ENCODE measurements at places on chromosomes 7 and 10.

DNA sequence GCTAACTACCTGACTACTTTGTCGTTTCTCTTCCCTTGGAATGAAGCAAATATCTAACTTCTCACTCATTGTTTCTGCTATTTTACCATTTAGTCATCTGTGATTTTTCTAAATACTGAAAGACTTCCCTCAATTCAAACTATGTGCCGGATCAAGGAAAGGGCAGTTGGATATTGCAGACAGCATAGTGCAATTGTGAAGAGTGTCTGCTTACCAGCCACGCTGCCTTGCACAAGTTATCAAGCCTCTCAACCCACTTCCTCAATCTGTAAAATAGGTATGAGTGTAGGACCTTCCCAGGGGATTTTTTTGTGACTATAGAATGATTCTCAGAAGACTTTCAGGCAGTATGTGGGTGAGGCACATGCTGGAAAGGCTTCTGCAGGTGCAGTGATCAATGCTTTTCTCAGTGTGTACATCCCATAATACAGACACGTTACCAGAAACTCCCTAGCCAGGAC is 54.3 kb downstream of the EGFR start:
- peak overlapping the region; percentile 83 for H3K27ac ChIP-seq
- DNase-seq: no peak
- H3K4me3 ChIP-seq: no peak overlapping the region
- peaks cover 5% of the 10 kb centered on the region for H3K27me3 ChIP-seq
- H3K36me3 ChIP-seq: no peaks in the 10 kb centered on the region

DNA sequence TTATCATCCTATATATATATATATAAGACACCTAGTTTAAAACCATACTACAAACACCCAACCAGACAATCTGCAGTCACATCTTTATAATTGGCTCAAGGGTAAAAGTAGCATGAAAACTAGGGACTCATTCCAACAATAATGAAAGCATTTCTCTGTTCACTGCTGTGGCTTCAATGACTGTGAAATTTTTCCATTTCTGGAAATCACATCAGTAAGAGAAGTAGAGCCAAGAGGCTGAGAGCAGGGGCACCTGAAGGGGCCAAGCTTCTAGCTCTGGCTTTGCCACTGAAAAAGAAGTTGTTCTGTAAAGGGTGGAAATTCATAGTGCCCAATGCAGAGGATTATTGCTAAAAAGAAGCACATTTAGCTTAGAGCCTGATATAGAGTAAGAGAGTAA is 158.6 kb upstream of the GLI3 start:
- no peaks in the 10 kb centered on the region for H3K36me3 ChIP-seq
- DNase-seq: no peak
- no peaks in the 10 kb centered on the region for H3K4me1 ChIP-seq
- no peak overlapping the region for H3K27ac ChIP-seq
- H3K27me3 ChIP-seq: peaks cover 7% of the 10 kb centered on the region

DNA sequence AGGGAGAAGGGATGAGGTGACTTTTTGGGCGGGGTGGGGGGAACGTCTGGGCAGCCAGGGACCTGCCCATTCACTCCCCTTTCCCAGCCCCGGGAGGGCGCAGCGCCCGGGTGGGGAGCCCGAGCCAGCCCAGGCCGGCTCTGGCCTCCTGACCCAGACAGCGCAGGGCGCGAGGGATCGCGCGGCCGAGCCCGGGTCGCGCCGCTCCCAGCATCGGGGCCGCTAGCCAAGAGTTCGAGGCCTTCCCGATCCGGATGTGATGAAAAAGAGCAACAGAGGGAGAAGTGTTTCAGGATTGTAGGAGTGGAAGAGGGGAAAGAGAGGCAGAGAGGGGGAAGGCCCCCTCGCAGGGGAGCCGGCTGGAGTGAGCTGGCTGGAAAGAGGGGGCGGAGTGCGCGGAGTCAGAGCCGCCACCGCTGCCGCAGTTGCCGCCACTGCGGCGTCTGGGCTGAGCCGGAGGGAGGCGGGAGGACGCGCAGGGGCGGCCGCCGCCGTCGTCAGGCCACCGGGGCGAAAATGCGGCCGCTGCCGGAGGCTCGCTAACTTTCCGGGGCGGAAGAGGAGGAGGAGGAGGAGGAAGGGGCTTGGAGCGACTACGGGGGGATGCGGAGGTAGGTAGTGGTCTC is at the start of gene MDFIC:
Gene MDFIC, plus strand, starts transcription at position 69 of the 626 bp plus-strand sequence. CDS start 940 bp downstream, outside the sequence.
- peak within 1 kb of the TSS; percentile 90 for H3K4me3 ChIP-seq
- peaks cover 8% of the 10 kb centered on the region for H3K36me3 ChIP-seq
- H3K27me3 ChIP-seq: no peaks in the 10 kb centered on the region
- peaks cover 42% of the 10 kb centered on the region for H3K4me1 ChIP-seq
- DNase-seq: peak; percentile 64

- no peaks in the 10 kb centered on the region for H3K4me1 ChIP-seq
- DNase-seq: no peak
- no peaks in the 10 kb centered on the region for H3K27me3 ChIP-seq
- no peak overlapping the region for H3K4me3 ChIP-seq
- H3K27ac ChIP-seq: no peak overlapping the region
Measured at GRCh38 chr7:102223184-102223583, 63.5 kb upstream of the SH2B2 start.

- no peak overlapping the region for H3K27ac ChIP-seq
- no peaks in the 10 kb centered on the region for H3K36me3 ChIP-seq
- H3K4me1 ChIP-seq: no peaks in the 10 kb centered on the region
- no peak for DNase-seq
Measured at GRCh38 chr10:36383349-36383748, 741.3 kb upstream of the FZD8 start.

- peak; percentile 68 for DNase-seq
- H3K4me1 ChIP-seq: peaks cover 92% of the 10 kb centered on the region
- peaks cover 13% of the 10 kb centered on the region for H3K36me3 ChIP-seq
- peak overlapping the region; percentile 84 for H3K27ac ChIP-seq
- peak overlapping the region; percentile 5 for H3K4me3 ChIP-seq
Measured at GRCh38 chr7:130901209-130901783, 167.3 kb upstream of the KLF14 start.

- no peak for DNase-seq
- no peaks in the 10 kb centered on the region for H3K4me1 ChIP-seq
- peaks cover 87% of the 10 kb centered on the region for H3K27me3 ChIP-seq
- no peak overlapping the region for H3K4me3 ChIP-seq
Measured at GRCh38 chr7:156178214-156178613, 366.0 kb upstream of the SHH start.

- peaks cover 7% of the 10 kb centered on the region for H3K27me3 ChIP-seq
- no peaks in the 10 kb centered on the region for H3K36me3 ChIP-seq
- no peak overlapping the region for H3K27ac ChIP-seq
- no peak for DNase-seq
- no peaks in the 10 kb centered on the region for H3K4me1 ChIP-seq
- H3K4me3 ChIP-seq: no peak overlapping the region
Measured at GRCh38 chr7:3569643-3570042, 268.6 kb downstream of the SDK1 start.

DNA sequence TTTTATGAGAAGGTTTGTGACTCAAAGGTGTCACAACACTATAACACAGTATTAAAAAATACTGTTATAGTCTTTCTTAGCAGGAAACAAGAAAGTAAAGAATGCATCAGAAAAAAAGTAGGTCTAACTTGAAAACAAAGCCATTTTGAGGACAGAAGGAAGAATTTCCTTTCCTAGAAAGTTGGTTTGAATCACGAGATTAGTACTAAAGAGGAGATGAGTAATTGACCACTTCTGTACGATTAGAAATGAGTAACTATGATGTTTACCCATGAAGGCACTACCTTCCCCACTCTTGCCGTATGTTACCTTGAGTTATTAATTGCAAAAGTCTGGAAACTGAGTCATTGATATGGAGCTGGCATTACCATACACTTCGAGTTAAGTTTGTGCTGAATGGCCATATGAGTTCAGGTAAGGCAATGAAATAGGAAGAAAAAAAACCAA is 65.2 kb downstream of the FAM185A start:
- H3K4me1 ChIP-seq: peaks cover 23% of the 10 kb centered on the region
- DNase-seq: no peak
- H3K36me3 ChIP-seq: peaks cover under 1% of the 10 kb centered on the region
- no peaks in the 10 kb centered on the region for H3K27me3 ChIP-seq
- no peak overlapping the region for H3K27ac ChIP-seq

DNA sequence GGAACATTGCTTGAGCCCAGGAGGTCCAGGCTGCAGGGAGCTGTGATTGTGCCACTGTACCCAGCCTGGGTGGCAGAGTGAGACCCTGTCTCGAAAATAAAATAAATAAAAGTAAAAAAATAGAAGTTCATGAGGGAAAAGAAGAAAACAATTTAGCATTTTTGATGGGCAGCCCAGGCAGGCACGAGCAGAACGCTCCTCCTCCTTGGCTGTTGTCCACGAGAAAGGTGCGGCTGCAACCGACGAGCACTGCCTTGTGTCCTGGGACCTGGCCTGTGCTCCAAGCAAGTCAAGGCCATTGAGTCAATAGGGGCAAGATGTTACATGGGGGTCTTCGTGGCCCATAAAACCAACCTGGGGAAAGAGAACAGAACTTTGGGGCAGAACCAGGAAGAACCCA is 25.6 kb downstream of the EBF3 start:
- H3K4me3 ChIP-seq: no peak overlapping the region
- no peaks in the 10 kb centered on the region for H3K36me3 ChIP-seq
- DNase-seq: peak; percentile 7
- H3K4me1 ChIP-seq: peaks cover 95% of the 10 kb centered on the region
- no peak overlapping the region for H3K27ac ChIP-seq

GRCh38 chr10:119461923-119462322 is 80.6 kb downstream of the RGS10 start:
- no peaks in the 10 kb centered on the region for H3K4me1 ChIP-seq

DNA sequence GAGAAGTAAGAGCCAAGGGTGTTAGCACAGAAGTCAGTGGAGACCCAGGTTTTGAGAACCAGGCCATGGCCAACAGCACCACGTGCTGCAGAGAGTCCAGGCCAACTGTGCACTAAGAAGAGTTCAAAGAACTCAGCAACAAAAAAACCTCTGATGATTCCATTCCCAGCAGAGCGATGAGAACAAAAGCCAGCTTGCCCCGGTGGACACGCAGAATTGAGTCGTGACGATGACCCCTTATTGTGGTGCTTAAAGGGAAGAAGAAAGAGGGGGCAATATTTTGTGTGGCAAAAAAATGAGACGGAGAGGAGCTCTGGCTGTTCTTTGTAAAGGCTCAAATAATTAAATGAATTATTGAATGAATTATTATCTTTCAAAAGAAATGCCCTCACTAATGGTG is 468.3 kb upstream of the AUTS2 start:
- DNase-seq: no peak
- H3K27me3 ChIP-seq: peaks cover 35% of the 10 kb centered on the region
- H3K27ac ChIP-seq: no peak overlapping the region
- H3K36me3 ChIP-seq: no peaks in the 10 kb centered on the region
- H3K4me1 ChIP-seq: no peaks in the 10 kb centered on the region

GRCh38 chr7:128728598-128728997 is 10.6 kb upstream of the CALU start:
- no peaks in the 10 kb centered on the region for H3K4me1 ChIP-seq
- no peaks in the 10 kb centered on the region for H3K36me3 ChIP-seq
- no peak for DNase-seq
- peaks cover 7% of the 10 kb centered on the region for H3K27me3 ChIP-seq

Data from left ventricle myocardium inferior (tissue), 1 donor.